Activated CD4-positive, alpha-beta T cell treated with anti-CD3 and anti-CD28 coated beads for 1 hour (primary cell): ENCODE measurements at places on chromosomes 3 and 15.

GRCh38 chr3:50111757-50112156 is 23.0 kb downstream of the RBM5 start:
- no peak for DNase-seq

DNA sequence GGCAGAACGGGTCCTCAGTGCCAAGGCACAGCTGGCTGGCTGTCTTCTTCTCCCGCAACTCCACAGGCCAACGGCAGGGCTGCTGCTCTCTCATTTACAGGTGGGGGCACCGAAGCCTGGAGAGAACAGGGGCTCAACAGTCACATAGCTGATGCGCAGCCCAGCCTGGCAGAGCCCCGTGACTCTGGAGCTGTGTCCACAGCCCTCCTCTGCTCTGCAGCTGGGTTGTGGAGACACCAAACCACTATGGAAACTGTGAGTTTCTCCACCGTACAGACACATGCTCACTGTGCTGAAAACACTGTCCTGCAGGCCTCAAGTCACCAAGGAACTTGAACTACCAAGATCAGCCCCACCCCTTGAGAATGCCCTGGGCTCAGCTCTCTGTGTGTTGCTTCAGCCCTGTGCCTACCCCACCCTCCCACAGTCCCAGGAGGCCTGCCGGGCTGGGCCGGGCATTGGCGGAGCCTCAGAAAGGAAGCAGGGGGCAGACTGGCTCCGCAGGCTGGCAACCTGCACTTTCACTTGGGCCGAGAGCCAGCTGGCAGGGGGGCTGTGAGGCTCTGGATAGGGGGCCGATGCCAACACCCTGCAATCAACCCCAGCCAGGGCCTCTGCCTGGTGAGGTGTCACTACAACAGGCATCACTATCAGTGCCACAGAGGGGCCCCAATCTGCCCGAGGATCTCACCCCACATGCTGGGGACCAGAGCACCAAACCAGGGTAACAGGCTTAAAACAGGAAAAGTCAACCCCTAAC is 113.7 kb upstream of the RPL32 start:
- DNase-seq = no peak

DNA sequence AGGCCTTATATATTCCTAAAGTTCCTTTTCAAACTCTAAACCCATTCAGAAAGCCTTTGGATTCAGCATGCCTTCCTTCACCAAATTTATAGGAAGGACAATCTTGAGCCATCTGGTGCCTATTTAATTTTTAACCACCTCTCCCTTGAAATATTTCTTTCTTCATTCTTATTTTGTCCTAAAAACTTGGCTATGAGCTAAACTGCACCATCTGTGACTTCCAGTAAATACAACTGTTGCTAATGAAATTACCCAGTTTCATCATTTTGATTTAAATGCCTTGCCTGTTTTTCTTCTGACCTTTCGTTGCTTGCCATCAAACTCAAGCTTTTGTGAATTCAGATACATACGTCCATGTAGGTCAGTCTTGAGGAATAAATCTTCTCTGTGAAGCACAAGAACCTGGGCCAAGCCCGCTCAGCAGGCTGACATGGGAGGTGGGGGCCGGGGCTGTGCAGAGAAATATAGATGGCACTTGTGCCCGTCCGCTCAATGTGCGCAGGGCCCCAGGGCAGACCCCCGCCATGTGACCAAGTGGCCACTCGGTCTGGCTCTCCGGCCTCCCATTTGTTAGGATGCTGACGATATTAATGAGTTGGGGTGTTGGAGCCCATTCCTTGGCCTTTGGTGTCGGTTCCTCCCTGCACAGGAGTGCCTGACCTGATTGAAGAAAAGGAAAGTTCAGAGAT is 335.9 kb downstream of the VPS13C start:
- DNase-seq = no peak

DNA sequence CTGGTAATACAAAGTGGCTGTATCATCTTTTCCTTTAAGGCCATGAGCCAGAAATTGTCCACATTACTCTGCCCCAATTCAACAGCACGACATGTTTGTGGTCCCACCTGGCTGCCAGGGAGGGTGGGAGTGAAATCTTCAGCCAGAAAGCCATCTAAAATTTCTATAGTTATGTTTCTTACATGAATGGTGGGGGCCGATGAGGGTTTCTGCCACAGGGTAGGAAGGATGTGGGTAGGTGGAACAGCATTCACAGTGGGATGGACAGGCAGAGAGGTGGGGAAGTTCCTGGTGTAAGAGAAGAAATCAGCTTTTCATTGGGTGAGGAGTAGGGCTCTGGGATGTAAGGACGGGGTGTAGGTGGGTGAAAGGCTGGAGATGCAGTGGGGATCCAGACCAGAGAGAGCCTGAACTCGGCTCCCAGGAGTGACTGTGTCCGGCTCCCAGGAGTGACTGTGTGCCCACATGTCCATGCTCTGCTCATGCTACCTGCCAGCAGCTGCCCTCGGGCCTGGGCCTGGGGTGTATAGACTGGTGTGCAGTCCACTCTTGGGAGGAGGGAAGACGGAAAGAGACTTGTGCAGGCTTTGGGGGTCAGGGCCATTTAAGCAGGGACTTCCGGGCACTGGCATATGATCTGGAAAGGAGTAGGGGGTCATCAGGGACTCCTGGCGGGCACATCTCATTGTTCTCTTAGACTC is 3.8 kb upstream of the FBLN2 start:
- no peak for DNase-seq

DNA sequence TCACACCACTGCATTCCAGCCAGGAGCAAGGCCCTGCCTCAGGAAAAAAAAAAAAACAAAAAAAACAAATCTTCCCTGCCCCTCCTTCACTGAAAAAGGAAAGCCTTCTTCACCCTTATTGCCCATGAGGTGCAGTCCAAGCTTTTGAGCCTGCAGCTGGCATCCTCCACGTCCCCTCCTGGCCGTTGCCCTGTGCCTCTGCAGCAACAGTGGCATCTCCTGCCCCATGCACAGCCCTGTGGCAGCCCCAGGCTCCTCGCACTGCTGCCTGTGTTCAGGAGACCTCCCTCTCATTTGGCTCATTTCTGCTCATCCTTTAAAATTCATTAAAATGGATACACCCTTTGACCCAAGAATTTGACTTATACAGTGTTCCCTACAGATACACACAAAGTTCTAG is 72.7 kb upstream of the PLXNA1 start:
- no peak for DNase-seq

GRCh38 chr15:101411581-101411980 is 77.9 kb downstream of the PCSK6 start:
- DNase-seq = no peak

DNA sequence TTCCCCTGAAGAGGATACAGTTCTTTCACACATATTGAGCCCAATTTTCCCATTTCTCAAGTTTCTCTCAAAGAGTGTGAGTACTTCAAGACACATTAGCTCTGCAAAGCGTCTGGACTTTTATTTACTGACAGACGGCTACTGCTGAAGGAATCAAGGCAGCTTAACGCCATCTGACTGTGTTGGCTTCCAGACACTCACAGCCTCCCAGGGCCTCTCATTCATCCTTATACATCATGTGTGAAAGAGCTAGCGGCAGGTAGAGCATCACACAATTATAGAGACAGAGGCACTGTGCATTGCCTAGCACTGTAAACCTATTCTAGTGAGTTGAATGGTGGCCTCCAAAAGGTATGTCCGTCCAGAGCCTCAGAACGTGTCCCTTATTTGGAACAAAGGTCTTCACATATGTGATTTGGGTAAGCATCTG is 284.1 kb upstream of the STT3B start:
- DNase-seq = no peak

DNA sequence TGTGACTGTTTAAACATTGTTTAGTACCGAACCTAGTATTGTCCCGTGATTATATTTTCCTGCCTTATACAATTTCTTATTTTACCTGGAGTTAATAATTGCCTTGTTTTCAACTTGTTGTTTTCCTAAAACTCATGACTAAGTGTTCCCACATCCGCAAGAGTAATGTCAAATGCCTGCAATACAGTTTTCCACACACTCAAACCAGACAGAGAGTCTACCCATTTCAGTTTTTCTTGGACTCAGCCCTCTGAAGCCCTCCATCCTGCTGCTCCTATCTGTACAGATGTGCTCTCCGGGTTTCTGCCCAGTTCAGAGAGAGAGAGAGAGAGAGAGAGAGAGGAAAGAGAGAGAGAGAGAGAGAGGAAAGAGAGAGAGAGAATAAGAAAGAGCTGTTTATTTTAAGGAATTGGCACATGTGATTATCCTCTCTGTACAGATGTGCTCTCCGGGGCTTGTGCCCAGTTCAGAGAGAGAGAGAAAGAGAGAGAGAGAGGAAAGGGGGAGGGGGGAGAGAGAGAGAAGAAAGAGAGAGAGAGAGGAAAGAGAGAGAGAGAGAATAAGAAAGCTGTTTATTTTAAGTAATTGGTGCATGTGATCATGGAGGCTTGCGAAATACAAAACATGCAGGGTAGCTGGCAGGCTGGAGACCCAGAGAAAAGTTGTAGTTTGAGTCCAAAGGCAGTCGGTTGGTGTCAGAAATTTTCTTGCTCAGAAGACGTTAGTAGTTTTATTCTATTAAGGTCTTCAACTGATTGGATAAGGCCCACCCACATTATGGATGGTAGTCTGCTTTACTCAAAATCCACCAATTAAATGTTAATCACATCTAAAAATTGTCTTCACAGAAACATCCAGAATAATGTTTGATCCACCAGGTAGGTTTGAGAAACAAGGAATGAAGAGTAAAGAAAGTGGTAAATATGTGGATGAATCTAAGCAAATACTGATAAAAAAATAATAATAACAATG is 104.1 kb upstream of the GOLGA8J start:
- DNase-seq = no peak

GRCh38 chr3:62027796-62028195 is 345.6 kb downstream of the FEZF2 start:
- DNase-seq = no peak

- DNase-seq = no peak
Observed at GRCh38 chr3:55605443-55606236, 118.5 kb upstream of the WNT5A start.

GRCh38 chr3:128341659-128342395 is 124.9 kb downstream of the DNAJB8 start:
- no peak for DNase-seq

- no peak for DNase-seq
Observed at GRCh38 chr3:99920481-99921376, 103.1 kb downstream of the CMSS1 start.

GRCh38 chr3:141242377-141243092 is 10.9 kb downstream of the PXYLP1 start:
- no peak for DNase-seq
